Stromal cell of bone marrow (primary cell): ENCODE measurements at places on chromosomes 13 and 19.

DNA sequence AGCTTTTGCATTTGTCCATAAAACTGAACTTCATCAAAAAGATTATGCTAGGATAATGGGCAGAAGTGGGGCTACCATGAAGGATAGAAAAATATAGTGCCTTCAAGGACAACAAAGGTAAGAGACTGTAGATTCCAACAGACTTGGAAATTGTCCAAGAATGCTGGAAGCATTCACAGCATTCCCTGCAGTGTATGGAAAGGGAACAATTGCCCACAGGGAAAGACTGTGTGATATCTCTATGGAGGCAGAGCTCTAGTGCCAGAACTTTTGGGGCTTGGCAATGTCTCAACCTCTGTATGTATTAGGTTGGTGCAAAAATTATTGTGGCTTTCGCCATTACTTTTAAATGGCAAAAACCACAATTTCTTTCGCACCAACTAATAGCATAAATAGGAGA lies 1598.8 kb upstream of the MIR17HG start:
- no peak for DNase-seq

DNA sequence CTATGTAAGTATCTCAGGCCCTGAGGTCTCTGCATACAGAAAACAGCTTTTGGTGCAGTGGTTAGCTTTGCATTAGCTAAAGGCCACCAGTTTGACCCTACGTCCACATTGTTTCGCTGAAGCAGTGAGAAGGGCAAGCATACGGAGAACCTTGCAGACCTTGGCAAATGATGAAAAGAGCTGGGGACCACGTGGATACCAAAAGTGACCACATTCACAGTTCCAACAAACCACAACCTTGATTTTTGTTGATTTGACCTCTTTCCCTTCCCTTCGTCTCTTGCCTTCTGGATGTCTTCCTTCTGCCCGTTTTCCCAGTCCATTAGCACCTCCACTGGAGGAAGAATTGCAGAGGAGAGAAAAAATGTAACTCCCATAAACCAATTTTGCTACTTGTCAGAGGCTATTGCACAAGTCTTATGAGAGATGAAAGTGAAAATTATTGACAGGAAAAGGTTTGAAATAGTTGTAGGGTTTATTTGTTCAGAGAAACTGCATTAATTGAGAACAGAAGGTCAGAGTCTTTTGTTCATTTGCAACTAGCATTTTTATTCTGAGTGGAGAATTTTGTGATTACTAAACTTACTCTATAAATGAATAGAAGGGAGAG lies 293.9 kb upstream of the HTR2A start:
- no peak for DNase-seq

DNA sequence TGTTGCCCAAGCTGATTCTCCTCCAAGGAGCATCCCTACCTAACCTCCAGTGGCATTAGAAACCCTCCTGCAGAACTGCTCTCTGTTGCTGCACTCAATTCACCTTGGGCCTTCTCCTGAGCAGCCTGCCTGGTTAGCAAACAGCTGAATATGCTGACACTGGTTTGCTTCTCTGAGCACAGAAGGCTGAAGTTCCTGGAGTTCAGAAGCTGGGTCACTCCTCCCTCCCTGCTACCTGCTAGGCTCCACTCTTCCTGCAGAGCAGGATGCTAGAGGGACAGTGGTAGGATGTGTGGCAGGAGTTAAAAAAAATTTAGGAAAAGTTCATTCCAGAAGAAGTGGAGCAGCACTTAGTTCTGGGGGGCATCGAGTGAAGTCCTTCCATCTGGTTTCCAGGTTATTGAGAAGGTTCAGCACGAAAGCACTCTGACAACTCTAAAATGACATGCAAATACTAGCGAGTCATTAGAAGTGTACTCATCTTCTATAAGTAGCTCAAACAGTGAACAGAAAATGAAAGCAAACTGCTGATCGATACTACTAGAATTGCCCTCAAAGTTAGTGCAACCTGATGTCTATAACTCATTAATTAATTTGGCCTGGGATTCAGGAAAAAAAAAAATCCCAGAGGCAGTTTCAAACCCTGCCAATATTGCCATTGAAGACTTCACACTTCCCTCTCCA lies 293.7 kb downstream of the POU4F1 start:
- no peak for DNase-seq

- DNase-seq: no peak
These were observed 86.7 kb downstream of the IRS2 start for GRCh38 chr13:109699628-109700071.

DNA sequence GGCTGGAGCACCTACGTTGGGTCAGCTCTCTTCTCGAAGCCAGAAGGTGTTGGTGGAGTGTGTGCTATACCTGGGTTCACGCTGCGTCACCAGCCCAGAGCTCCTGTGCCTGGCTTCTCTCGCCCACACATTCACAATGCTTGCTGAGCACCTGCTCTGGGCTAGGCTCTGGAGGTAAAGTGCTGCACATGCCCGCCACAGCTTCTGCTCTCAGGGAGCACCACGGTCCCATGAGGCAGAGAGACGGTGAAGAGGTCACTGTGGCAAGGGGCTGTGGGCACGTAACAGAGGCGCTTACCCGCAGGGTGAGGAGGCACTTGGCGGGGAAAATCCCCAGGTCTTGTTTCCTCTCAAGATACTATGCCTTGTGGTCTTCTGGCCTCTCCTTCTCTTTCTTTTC lies 174.2 kb downstream of the TEX29 start:
- no peak for DNase-seq
